Lung microvascular endothelial cell (primary cell): ENCODE measurements at places on chromosomes 2 and 18. TPM values are rescaled to one million over a fixed set of nuclear protein-coding genes. Genes with fewer than 3 reads are reported as not detected.

STARD6 gene
- 0.20 TPM in 1 of 2 replicates, not detected in the other for total RNA-seq

PARD6G gene
- 20.3 and 74.8 TPM in 2 replicates for total RNA-seq

SCN3A gene
- 1.3 and 33.1 TPM in 2 replicates for total RNA-seq

DAW1 gene
- 0.20 and 0.22 TPM in 2 replicates for total RNA-seq

CROCC2 gene
- not detected in 2 replicates for total RNA-seq

DNA sequence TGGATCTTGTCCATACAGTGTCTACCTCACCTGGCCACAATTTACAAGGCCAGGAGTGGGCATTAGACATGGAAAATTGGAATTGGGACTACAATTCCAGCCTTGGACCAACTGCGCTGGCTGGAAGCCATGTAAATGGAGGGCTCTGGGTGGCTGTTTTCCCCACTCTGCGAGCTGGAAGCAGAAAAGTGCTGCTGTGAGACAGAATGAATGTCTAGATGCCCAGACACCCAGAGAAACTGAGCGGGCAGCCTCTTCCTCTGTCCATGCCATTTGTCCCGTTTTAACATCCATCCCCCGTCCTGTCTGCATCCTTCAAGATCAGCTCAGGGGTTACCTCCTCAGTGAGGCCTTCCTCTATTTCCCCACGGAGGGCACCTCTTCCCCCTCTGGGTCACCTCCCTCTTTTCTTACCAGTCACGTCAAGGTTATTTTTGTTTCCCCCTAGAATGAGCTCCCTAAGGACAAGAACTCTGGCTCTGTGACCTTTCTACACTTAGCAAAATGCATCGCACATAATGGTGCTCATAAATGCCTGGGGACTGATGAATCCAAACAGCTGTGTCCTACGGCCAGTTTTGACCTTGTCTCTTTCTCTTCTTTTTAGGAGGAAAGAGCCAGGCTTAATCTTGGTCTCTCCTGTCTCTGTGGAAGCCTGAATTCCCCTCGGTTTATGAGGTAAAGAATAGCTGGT is 41.2 kb downstream of the MCFD2 start:
- no peak for DNase-seq

DNA sequence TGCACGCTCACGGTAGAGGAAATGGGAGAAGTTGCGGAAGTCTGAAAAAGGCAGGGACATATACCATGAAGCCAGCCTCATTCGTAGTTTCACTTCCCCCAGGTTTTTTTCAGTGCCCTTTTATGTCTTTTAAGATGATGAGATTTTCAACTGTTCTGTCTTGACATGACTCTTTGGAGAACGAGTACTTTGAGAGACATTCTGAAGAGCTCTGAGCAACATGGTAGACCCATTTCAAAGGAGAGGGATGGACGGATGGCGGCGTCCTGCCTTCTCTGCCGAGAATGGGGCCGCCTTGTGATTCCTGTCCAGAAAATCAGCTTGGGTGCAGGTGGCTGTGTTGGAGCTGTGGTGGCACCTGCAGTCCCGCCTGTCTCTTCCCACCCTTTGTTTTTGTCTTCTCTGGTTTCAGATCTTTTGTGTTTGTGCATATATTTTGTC is 41.7 kb downstream of the SH3BP4 start:
- DNase-seq = no peak

- DNase-seq = no peak
Observed at GRCh38 chr2:56688661-56689060, 504.9 kb downstream of the CCDC85A start.

DNA sequence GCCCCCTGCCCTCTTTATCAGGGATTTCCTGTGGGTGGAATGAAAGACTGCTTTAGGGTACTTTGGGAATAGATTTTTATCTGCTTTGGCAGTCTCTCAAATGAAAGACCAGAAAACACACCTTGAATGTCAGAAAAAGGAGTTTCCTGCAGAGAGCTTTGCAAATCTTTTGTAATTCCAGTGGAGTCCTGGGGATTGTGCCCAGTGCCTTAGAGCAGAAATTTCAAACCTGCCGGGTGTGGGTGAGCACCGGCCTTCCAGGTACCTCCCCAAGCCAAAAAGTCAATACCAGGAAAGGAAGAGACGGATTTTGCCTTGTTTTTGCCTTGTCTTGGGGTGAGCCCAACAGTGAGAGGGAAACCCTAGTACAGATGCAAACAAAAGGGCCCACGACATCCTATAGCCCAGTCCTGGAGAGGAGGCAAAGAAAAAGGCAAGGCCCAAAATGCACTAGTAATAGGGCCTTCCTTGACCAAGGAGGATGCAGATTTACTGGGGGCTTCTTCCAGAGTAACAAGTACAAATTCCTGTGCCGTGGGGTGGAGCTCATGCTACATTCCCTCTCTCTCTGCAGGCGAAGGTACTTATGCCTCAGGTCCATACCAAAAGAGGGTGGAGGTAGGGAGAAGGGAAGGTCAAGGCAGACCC is 36.4 kb downstream of the FOXI3 start:
- DNase-seq = no peak

- peak; percentile 28 for DNase-seq
Observed at GRCh38 chr2:16644221-16644925, 21.3 kb downstream of the CYRIA start.

- no peak for DNase-seq
Observed at GRCh38 chr18:76260941-76261472, 234.0 kb downstream of the ZNF516 start.
